ENCODE measurements at places on chromosomes 12 and 14.

- no peak for DNase-seq
Measured at GRCh38 chr12:29282031-29282816, 98.7 kb downstream of the ERGIC2 start.

- no peak for DNase-seq
Measured at GRCh38 chr12:58081488-58081887, 140.1 kb downstream of the ATP23 start.

DNA sequence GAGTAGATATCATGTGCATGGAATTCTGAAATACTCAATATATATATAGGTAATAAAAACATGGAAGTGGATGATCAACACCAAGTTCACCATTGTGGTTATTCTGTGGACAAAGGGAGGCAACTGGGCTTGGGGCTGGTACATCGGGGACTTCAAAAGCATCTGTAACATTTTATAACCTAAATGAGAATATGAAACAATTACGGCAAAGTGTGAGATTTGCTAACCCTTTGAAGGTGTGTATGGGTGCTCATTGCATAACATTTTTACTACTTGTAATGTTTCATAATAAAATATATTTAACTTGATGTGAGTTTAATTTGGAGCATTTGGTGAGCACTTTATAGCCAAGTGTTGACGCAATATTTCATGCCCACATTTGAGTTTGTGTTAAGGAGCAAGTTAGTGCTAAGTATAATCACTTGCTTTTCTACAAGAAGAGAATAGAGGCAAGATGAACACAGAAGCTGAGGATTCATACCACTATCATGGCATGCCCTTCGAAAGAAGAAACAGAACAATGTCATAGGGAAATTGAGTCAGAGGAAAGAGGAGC is 109.3 kb downstream of the NTN4 start:
- no peak for DNase-seq

GRCh38 chr12:5742258-5742657 is 202.8 kb downstream of the ANO2 start:
- DNase-seq: no peak

GRCh38 chr12:107631715-107632114 is 53.9 kb upstream of the PWP1 start:
- no peak for DNase-seq

GRCh38 chr14:99473458-99473857 is 7.2 kb downstream of the SETD3 start:
- DNase-seq: no peak

DNA sequence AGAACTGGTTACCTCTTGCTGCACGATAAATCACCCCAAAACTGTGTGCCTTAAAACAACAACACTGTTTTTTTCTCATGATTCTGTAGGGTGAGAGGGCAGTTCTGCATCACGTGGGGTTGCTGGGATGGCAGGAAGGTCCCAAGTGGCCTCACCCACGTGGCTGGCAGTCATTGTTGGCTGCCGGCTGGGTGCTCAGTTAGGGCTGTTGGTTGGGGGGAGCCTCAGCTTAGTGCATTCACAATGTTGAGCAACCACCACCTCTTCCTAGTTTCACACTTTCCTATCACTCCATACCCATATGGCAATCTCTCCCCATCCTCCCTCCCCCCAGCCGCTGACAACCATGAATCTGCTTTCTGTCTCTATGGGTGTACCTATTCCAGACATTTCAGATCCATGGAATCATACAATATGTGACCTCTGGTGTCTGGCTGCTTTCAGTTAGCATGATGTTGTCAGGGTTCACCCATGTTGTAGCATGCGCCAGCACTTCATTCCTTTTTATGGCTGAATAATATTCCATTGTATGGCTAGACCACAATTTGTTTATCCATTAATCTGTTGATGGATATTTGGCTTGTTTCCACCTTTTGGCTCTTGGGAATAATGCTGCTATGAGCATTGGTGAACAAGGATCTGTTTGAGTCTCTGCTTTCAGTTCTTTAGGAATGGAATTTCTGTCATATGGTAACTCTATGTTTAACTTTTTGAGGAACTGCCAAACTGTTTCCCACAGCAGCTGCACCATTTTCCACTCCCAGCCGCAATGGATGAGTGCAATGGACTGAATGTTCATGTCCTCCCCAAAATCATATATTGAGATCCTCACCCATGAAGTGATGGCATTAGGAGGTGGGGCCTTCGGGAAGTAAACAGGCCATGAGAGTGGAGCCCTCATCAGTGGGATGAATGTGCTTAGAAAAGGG is 11.2 kb upstream of the POP5 start:
- no peak for DNase-seq

DNA sequence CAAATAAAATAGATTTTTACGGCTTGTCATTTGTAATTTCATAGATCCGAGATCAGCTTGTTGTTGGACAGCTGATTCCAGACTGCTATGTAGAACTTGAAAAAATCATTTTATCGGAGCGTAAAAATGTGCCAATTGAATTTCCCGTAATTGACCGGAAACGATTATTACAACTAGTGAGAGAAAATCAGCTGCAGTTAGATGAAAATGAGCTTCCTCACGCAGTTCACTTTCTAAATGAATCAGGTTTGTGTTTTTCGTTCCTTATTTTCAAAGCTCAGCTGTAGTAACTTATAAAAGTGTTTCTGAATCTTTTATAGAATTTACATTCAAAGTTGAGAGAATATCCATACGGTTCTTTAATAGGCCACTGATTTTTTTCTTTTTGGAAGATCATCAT is 89.1 kb downstream of the LRRK2 start:
- DNase-seq: no peak

DNA sequence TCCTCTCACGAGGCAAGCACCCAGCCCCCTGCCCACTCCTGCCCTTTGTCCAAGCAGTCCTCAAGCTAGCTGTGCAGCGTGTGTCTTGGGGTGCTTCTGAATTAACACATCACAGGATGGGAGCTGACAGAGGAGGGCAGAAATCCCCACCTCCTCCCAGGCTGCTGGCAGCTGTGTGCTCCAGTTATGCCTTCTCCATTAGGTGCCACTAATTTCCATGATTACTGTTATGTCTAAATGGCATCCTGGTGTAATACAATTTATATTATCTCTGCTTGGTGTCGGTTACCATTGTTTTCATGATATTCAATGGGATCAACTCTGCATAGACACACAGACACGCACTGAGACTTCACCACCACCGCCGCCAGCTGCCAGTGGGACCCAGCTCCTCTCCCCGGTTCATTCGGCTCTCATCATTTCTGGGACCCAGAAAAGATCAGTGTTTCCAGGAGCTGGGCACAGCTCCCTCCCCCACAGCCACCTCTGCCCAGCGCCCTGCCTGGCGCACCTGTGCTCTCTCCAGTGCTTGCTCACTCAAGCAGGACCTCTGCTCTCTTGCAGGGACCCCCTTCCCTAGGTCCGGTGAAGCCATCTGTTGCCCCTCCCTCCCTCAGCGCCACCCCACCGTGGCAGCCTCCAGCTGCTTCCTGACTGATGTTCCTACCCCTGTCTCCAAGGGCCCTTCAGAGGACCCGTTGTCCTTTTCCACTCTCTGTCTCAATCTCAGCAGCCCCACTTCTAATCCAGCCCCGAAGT is 167.5 kb upstream of the FKBP4 start:
- DNase-seq: no peak

DNA sequence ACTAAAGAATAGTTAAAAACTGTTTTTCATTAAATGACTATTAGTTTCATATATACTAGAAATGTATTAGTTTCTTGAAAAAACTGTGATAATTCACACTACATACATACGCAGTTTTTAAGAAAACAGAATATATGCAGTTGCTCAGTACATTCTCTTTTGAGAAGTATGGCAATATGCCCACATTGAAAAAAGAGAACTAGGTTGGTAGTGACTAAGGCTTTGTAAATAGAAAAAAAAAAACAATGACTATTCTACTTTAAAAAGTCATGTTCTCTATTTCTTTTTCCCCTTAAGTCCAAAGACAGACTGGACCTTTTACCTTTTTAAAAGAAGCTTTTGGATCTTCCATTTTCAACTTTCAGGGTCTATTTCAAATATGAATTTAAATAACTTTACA is 25.0 kb downstream of the SNX6 start:
- DNase-seq: no peak

DNA sequence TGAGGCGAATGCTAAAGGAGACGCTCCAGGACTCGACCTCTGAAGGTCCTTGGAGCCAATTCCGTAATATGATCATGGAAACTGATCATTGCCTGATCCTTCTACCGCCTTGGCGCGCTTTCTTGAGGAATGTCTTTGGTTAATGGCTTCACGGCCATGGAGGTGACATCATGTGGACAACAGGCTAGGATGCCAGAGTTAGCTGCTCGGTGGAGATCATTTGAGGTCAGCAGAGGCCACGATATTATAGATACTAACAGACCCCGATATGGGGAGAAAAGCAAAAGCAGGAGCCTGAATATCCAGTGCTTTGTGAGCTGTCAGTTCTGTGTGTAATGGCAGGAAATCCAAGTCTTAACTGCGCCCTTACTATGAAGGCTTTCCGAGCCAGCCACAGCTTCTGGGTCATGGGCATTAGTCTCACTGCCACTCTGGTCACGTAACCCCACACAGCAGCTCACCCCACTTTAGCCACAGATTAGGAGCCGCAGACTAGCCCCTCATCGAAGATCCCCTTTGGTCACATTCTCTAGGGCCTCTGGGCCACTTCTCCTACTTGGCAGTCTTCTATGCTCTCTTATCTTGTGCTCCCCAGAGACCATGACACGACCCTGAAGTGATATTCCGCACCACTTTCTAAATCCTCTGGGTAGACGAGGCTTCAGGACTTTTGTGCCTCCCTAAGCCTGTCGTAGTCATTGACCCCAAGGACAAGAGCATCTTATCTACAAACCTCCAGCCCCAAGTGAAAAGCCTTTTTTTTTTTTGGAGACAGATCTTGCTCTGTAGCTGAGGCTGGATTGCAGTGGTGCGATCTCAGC is 724 bp upstream of the CS start:
- peak; percentile 55 for DNase-seq

GRCh38 chr12:24398605-24399004 is 449.1 kb upstream of the SOX5 start:
- DNase-seq: no peak

DNA sequence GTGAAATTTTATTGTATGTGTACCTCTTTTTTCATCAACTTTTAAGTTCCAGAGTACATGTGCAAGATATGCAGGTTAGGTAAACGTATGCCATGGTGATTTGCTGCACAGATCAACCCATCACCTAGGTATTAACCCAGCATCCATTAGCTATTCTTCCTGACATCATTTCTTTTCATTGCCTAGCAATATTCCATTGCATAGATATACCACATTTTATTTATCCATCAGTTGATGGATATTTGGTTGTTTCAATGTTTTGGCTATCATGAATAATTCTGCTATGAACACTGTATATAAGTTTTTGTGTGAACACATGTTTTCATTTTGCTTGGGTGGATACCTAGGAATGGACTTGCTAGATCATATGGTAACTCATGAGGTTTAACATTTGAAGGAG is 439.9 kb upstream of the SOX5 start:
- no peak for DNase-seq

DNA sequence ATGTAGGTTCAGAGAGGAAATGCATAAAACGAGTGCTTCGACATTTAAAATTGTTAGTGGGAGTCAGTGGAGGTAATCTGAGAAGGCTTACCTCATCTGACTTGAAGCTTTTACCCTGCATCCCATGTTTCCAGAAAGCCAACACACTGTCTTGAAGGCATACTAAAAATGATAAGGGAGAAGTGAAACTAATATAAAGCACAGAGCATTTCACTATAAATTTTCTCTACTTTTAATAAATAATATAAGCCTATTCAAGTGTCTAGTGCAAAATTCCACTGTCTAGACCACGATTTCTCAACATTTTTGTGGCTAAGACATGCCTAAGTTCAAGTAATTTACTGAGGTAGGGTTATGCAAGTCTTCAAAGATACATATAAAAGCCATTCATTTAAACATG is 29.1 kb upstream of the CDKL1 start:
- DNase-seq: no peak

DNA sequence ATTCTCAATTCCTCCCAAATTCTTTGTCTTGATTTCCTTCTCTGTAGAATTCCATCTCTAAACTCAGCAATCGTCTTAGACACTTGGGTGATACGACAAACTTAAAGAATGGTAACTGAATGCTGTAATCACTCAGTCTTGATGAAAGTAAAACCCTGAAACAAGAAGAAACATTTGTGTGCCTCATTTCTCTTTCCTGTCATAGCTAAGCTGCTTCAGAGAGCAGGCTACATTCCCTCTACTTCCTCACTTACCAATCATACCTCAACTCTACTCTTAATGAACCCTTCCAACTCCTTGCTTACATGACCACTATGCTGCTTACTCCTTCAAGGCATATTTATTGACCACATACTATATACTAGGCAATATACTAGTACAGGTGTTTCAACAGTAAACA is 8.3 kb downstream of the MAP4K5 start:
- no peak for DNase-seq

DNA sequence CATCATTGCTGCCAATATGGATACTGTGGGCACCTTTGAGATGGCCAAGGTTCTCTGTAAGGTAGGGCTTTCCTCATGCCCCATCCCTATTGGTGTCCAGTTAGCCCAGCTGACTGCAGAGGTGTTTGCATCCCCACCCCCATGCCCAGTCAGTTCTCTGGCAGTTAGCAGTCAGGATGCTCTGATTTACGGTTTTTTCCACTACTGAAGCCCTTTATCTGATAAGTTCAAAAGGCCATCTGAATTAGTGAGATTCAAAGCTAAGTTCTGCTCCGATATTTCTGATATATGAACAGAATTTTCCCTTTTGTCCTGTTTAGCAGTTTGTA is 773 bp downstream of the GMPR2 start:
- no peak for DNase-seq

DNA sequence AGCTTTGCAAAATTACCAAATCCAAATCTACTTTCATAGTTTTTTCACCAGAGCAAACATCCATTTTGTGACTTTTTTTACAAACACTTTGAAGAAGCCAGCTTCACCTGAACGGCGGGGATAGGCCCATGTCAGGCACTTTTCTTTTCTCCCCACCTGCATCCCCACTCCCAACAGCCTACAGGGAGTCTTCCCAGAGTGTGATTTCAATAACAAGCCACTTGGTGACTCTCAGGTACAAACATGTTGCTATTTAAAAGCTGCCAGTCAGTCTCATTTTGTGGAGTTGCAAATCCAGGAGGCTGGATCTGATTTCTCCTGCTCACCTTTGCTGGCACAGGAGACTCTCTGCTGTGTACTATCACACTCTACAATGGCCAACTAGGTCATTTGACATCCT is 285.5 kb downstream of the KCNH5 start:
- no peak for DNase-seq

DNA sequence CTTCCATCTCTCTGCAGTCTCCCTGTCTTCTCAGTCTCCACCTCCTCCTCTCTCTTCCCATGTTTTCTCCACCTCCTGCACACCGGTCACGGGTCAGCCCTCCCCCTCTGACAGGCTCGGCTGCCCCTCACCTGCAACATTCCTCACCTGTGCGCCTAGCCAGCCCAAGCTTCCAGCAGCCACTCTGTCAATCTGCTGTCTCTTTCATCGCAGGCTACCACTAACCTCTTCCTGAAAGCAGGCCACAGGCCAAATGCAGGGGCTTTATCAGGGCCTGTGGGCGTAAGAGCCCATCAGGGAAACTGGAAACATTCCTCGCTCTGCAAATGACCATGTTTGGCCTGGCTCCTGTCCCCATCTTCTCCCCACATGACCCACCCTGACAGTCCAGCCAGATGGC is 34.5 kb downstream of the CMKLR1 start:
- DNase-seq: no peak

All from NCI-H187 (cell line).